Common myeloid progenitor, CD34-positive (primary cell): ENCODE measurements at places on chromosomes 16 and 17.

DNA sequence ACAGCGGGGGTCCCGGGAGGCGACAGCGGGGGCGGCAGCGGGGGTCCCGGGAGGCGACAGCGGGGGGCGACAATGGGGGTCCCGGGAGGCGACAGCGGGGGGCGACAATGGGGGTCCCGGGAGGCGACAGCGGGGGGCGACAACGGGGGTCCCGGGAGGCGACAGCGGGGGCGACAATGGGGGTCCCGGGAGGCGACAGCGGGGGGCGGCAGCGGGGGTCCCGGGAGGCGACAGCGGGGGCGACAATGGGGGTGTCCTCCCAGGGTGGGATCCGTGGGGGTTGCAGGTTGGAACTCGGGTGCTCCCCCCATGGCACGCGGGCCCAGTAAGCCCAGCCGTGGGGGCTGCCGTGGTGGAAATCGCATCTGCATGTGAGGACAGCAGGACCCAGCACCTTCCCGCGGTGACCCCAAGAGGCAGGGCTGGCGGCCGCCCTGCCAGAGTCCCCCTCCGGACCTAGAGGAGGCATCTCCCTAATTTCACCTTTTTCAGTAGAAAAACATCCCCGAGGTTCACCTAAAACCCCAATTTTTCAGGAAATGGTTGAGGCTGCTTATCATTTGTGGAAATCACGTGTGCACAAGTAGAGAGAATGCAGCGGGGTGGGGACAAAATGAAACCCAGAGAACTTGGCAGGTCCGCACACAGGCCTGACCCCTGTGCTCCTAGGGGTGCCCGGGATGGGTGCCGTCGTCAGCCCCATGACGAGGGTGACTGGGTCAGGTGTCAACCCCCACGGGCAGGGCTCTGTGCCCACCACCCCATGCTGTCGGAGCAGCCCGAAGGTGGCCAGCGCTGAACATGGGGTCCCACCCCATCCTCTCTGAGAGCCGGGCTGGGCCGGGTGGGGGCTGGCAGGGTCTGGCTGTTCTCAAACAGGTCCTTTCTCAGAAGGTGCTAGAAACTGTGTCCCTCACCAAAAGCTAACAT lies 10.5 kb upstream of the METRNL start:
- peak; percentile 64 for DNase-seq

DNA sequence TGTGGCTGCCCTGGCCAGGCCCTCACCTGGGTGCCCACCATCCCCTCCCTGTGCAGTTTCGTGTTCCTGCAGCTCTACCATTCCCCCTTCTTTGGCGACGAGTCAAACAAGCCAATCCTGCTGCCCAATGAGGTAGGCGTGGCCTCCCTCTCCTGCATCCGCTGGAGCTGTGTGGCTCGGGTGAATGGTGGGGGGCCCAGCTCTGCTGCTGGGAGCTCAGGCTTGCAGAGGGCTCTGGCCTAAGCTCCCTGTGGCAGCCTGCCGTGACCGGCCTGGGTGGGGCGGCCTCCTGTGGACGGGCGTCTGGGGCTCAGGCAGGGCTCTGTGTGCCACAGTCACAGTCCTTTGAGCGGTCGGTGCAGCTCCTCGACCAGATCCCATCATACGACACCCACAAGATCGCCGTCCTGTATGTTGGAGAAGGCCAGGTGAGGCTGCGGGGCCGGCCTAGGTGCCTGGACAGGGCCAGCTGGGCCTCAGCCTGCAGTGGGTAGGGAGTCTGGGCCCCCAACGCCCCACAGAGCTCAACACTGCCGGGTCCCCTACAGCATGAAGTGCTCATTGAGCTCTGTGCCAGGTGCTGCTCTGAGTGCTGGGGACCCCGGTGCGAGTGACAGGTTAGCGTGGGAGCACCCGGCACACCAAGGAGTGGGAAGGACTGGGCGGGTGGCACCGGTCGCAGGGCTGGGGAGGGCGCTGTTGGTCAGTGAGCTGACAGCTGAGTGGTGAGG lies 37.3 kb downstream of the TSC2 start:
- DNase-seq = no peak

DNA sequence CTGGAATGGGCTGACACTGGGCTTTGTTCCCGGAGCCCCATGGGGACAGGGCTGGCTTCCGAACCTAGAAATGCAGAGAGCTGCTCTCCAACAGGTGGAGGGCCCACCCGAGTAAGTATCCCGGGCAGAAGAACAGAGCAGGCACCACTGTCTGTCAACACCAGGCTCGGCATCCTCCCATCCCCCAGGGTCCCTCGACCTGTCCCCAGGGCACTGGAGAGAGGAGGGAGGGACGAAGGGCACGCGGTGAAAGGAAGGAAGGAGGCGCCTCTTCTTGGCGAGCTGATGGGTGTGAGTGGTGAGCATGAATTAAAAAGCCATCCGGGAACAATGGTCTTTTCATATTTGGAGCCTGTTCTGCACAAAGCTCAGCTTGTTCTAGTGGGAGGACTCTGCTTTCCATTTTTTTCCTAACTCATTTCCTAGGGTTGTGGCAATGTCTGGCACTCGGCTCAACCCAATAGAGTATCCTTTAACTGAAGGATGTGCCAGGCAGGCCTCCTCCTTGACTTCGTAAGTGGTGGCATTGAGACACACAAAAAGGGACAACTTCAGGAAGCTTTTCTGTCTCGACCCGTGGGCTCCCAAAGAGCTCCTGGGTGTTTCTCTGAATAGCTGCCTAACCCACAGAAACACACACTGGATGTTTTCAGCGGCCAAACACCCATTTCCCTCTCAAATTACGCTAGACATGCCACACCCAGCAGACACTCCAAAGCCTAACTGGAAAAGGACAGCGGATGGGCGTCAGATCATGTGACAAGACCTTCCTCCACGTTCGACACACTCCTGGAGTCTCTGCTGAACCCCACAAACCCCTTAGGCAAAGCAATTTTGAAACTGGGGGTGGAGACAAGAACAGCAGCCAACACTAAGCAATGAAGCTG lies 47.7 kb downstream of the ZFHX3 start:
- DNase-seq = no peak

GRCh38 chr17:68396226-68397107 lies 60.8 kb downstream of the WIPI1 start:
- no peak for DNase-seq

DNA sequence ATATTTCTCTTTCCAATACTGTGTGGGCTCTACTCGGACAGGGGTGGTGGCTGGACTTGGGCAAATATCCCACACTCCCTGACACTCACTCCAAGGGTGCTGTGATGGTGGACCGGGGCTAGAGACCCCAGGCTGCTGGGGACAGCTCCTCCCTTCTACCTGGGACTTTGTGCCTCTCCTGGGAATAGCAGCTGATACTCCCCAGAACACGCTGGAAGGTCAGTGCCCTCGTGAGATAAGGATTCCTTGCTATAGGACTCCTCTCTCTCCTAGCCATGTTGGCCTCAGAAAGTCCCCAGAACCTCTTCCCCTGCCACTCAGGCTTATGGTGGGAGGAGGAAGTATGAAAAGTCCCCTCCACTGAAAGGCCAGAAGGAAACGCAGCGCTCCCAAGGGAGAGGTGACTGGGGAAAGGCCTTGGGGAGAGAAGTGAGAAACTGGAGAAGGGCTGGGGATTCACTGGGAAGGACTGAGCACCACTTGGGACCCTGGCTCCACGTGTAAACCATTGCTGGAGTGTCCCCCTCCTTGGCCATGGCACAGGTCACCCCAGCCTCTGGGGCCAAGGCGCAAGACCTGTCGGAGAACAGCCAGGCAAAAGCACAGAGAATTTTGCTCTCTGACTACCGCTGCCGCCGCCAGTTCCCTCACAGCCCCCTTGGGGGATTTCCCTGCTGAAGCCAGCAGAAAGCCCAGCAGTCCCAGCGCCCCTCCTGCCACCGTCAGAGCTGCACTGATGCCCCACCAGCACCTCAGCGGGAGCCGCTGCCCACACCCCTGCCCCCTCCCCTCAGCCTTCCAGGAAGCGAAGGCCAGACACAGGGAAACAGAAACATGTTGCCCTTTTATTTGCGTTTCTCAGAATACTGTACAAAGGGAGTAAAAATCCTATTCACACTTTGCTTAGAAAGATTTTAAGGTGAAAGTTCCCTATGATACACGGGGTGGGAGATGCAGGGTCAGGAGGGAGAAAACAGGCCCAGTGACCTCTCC lies 2.1 kb upstream of the GSDMB start:
- peak; percentile 60 for DNase-seq
